OCI-M1 (cell line): ENCODE measurements at places on chromosomes 2 and 18.
A peak's percentile ranks its signal among the peaks of the same experiment; 100 is the strongest.

DNA sequence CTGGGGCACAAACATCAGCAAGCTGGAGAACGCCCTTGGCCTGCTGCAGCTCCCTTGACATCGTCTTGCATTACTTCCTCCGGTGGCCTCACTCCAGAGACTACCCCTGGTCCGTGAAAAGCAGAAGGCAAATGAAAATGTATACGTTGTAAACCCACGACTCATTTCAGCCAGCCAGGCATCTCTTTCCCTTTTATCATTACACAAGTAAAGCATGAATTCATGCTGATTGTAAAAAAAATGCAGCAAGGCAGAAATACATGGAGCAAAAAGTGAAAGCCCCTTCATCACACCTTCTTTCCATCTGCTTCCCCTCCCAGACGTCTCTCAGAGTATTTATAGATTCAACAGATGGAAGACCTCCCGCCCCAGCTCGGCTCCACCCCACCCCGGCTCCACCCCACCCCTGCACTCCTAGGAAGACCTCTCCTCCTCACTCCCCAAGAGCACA lies 41.6 kb upstream of the RALBP1 start:
- DNase-seq = no peak

- no peak for DNase-seq
Observed at GRCh38 chr18:64882896-64883295, 734.0 kb upstream of the LINC00305 start.

- DNase-seq = no peak
Observed at GRCh38 chr2:175017618-175018414, 12.6 kb upstream of the CHN1 start.

DNA sequence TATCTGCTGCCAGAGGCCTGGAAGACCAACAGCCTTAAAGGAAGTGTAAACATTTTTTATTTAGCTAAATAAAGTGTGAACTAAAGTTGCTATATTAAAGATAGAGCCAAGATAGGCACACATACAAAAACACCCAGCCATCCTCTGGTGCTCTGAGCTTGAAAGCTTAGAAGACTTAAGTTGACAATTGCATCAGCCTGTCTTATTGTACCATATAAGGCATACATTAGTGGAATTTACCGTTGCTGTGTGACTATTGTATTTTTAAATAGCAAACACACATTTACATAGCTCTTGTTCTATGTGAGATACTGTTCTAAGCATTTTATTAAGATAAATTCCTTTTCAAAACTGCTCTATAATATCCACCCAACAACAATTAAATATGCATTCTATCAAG lies 736.6 kb upstream of the ZEB2 start:
- no peak for DNase-seq

DNA sequence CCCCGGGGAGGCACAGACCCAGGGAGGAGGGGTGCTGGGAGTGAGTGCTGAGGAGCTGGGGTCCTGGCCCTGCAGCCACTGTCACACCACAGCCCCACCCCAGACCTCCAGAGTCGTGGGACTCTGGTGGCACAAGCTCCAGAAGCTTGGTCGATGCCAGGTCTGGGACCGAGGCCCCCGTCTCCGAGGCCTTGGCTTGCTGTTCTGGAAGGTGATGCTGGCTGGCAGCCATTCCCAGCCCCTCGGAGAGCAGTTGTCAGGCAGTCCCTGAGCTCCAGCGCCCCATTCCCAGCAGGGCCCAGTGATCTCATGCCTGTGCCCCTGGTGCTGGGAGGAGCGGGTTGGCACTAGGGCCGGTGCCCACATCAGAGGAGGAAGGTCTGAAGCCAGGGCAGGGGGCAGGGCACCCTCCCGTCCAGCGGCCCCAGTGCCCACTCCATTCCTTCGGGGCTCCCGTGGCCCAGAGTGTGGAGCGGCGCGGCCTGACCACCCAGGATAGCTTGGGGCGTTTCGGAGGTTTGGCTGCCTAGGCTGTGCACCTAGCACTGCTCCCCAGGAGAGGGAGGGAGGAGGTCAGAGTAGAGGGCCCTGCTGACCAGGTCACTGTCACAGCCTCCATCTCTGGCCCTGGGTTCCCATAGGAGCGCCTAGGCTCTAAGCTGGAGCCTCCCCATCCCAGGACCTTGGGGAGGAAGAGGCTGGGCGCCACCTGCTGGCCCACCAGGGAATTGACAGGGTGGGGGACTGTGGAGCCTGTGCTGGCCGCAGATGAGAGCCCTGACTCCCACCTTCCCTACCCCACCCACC lies 16.8 kb upstream of the ALPI start:
- peak; percentile 50 for DNase-seq

GRCh38 chr2:70258532-70258875 lies 567 bp downstream of the PCYOX1 start:
- no peak for DNase-seq

- no peak for DNase-seq
Observed at GRCh38 chr2:116109471-116109870, 1667.0 kb downstream of the DPP10 start.
